ENCODE measurements at places on chromosomes 1 and 21. TPM values are rescaled to one million over a fixed set of nuclear protein-coding genes. Genes with fewer than 3 reads are reported as not detected.

ANXA9 gene
- 0.63 TPM for total RNA-seq

MAB21L3 gene
- under 0.01 TPM for total RNA-seq

HCRTR1 gene
- not detected for total RNA-seq

SYT14 gene
- 3.6 TPM for total RNA-seq

HSPA6 gene
- total RNA-seq = 4.4 TPM

PSRC1 gene
- total RNA-seq = 3.8 TPM

SPRR2A gene
- total RNA-seq = not detected

REN gene
- total RNA-seq = not detected

SLAMF9 gene
- total RNA-seq = not detected

PPM1J gene
- 0.26 TPM for total RNA-seq

RNF186 gene
- not detected for total RNA-seq

WNT9A gene
- 2.8 TPM for total RNA-seq

SHE gene
- under 0.01 TPM for total RNA-seq

GJA8 gene
- total RNA-seq = not detected

ABCD3 gene
- total RNA-seq = 42.1 TPM

CELSR2 gene
- 0.63 TPM for total RNA-seq

RXFP4 gene
- not detected for total RNA-seq

LINGO4 gene
- total RNA-seq = not detected

TNNI3K gene
- total RNA-seq = 3.9 TPM

ANGPTL3 gene
- not detected for total RNA-seq

TRNP1 gene
- 38.0 TPM for total RNA-seq

MYOC gene
- total RNA-seq = 1.3 TPM

TTC22 gene
- not detected for total RNA-seq

LRRN2 gene
- 0.34 TPM for total RNA-seq

DCDC2B gene
- not detected for total RNA-seq

GBP4 gene
- 0.16 TPM for total RNA-seq

NBPF4 gene
- total RNA-seq = not detected

CELA3A gene
- not detected for total RNA-seq

SMCP gene
- not detected for total RNA-seq
